Hematopoietic multipotent progenitor cell treated with erythropoietin and hydrocortisone succinate and interleukin-3 and kit ligand, for 15 days (in vitro differentiated cells): ENCODE measurements at places on chromosomes 7 and 10.

- DNase-seq, result no peak
Measured at GRCh38 chr10:70433581-70434280, 7.8 kb downstream of the NODAL start.

- DNase-seq, result no peak
Measured at GRCh38 chr7:111108000-111108399, 17.1 kb downstream of the LRRN3 start.

DNA sequence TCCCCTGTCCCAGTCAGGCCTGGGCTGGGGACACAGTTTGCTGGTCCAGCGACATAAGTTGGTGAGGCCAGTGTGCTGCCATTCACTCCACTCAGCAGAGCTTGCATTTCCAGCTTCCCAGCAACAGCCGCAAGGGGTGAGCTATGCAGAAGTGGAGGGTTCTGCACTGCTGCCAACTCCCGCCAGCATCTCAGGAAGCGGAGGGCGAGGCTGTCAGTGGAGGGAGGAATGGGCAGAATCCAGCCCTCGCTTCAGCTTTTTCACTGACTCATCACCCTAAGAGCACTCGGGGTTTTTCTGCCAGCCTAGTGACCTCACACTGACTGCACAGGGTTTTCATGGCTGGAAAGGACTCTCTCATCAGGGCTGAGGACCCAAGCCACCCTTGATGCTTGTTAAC is 625.1 kb upstream of the MKI67 start:
- DNase-seq, result no peak

DNA sequence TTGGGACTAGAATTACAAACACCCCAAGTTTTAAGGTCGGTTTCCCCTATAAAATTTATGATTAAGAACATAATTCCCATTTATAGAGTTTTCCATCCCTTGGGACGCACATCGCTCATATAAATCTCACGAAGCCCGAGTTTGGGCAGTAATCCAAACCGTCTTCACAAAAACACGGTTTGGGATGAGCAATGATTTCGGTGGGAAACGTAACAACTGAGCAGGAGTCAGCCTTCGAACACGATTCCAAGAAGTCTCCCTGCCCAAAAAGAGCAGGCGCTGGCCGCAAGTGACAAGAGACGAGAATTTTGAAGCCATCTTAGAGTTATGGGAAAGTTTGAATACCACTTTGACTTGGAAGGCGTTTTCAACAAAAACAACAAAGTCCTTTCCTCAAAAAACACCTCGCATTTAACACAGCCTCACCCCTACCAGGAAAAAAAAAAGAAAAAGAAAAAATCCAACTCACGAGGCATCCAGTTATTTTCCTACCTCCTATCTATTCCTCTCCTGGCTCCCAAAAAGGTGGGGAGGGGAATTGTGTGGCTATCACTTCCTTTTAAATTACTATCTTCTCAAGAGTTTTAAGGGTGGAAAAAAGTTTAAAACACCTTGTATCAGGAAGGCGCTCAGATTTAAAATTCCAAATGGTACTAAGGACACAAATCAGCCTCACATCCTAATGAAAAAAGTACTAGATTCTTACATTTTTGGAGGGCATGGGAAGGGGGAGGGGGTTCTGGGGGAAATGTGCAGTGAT is 1.6 kb downstream of the SEPHS1 start:
- no peak for DNase-seq

DNA sequence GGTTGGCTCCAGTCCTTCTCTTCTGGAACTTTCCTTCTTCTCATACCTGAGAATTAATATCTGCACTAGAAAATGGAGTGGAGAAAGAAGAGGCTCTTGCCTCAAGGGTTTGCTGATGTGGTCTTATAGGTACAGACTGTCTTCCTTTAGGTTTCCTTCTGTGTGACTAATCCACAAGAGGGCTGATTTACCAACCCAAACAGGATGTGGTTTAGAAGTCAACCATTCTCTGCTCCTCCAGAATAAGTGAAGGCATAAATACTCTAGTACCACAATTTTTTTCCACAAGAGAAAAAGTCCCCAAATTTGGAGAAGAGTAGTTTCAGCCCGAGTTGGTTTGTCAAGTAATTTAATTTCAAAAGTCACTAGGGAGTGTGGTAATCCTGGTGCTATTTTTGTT is 85.8 kb downstream of the NRP1 start:
- DNase-seq, result no peak

GRCh38 chr10:47187592-47187991 is 112.4 kb upstream of the GDF10 start:
- DNase-seq, result no peak

GRCh38 chr7:113414401-113415035 is 296.2 kb upstream of the SMIM30 start:
- no peak for DNase-seq

GRCh38 chr10:61169294-61169693 is 225.3 kb upstream of the RHOBTB1 start:
- no peak for DNase-seq

GRCh38 chr10:114376523-114376922 is 27.8 kb downstream of the AFAP1L2 start:
- no peak for DNase-seq

DNA sequence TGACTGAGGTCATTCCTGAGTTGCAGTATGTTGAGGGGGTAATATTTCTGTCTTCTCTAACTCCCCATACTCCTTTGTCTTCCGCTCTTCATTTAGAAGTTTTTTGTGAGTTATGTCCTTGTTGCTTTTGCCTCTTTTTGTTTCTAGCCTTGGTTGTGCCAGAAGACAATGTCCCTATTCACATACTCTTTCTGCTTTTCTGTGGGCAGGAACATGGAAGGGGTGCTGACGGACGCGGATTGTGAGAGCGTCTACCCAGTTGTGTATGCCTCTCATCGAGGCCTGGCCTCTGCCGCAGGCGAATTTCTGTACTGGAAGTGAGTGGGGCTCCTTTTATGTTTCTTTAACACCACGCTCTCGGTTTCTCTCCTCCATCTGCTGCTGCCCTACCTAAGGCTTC is 20.5 kb downstream of the STAG3 start:
- no peak for DNase-seq

DNA sequence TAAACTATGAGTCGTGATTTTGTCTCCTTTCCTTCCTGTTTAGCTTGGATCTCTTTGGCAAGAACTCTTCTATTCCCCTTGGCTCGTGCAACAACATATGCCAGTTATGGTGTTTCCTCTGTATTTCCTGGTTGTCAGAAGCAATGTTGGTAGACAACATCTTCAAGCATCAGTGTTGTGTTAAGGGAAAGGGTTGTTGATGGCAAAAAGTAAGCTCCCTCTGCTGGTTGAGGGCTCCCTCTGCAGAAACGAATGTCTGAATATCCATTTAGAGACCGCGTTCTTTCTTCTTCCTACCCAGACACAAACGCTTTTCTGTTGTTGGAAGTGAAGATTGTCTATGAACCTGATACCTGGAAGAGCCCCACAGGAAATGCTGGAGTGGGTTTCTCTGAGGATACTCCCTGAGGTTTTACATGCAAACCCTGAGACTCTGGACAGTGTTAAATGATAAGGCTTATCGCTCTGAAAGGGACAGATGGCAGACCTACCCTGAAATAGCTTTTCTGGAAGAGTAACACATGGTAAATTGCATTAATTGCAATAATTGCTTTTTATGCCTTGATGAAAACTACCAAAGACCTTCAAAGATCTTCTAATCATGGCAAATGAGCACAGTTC is 23.5 kb upstream of the C1QL3 start:
- peak; percentile 4 for DNase-seq

DNA sequence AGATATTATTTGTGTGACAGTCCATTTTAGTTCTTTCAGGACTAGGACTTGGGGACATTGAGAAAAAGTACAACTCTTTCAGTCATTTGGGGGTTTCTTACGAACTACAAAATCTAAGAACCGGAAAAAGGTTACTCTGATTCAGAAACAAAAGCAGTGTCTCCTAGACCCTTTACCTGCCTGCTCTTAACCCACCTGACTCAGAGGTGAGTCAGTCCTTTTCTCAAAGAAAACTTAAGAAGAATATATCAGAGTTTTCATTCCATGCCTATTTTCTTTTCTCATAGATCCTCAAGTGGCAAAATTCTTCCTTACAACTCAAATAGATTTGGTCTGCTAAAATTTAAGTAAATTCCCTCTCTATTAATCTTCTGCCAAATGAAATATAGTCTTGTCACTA is 114.9 kb upstream of the PTN start:
- DNase-seq, result no peak

DNA sequence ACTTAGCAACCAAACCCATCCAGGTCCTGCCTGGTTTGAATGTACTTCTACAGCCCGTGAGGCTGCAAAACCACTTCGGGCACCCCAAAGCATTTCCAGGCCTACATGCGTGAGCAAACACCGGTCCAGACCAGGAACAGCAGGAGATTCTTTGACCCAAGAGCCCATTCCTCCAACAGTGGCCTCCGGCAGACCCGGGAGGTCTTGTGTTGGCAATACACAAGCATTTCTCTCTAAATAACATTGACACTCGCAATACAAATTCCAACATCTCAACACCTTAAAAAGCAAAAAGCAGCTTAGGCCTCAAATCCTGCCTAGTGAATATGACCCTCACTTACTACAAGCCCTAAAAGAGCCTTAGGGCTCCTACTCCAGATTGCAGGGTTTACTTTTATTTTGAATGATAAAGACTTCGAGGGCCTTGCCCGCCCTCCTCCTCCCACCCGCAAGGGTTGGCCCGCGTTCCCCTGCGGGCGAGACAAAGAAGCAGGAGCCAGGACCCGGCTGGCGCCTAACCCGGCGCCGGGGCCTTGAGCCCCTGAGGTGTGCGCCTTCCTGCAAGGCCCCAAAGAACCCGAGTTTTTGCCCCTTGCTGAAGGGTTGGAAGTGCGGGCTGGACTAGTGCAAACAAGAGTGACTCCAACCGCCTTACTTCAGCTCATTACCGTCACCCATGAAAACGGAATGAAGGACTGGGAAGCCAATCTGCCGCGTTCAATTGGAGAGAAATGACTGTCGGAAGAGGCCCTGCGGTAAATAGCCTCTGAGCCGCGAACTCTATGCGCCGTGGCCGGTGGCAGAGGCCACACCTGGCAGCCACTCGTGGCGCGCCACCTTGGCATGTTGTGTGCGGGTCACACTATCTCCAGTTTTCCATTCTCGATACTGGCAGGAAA is 3.4 kb upstream of the DLX6 start:
- DNase-seq, result no peak

DNA sequence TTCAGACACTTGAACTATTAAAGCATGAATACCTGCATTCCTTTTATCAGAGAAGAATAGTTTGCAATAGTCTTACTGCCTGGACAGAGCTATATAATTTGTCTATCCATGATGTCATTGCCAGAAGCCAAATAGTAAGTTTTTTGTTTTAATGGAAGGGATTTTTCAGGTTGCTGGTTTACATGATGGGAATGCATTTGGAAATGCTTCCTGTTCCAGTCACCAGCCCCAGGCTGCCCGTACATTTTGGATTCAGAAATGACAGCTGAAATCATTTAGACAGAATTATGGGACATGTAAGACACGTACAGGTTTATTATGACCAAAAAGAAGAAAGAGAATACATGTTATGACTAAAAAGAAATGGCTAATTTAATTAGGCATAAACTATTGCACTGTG is 293.1 kb downstream of the CDK14 start:
- DNase-seq, result no peak

- DNase-seq, result no peak
Measured at GRCh38 chr10:129909531-129910256, 54.4 kb downstream of the EBF3 start.

GRCh38 chr10:124739119-124739921 is 4.9 kb downstream of the FAM53B start:
- DNase-seq, result peak; percentile 38

- no peak for DNase-seq
Measured at GRCh38 chr10:7832060-7832459, 13.8 kb downstream of the TAF3 start.

DNA sequence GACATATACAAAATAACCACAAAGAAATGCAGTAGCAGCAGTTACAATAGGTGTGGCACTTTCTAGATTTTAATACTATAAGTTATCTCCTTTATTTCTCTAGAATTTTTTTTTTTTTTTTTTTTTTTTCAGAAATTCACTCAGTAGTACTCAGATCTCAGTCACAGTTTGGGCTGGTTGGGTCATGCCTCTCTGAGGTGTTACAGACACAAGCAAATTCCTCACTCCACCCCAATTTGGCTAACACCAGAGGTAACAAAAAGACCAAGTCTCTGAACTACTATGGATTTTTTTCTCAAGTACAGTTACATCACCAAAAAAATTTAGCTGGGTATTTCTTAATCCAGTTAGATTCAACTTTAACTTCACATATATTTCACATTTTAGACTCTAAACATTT is 985.1 kb upstream of the LRRN3 start:
- DNase-seq, result no peak

- no peak for DNase-seq
Measured at GRCh38 chr10:50536617-50537240, 87.0 kb downstream of the SGMS1 start.

DNA sequence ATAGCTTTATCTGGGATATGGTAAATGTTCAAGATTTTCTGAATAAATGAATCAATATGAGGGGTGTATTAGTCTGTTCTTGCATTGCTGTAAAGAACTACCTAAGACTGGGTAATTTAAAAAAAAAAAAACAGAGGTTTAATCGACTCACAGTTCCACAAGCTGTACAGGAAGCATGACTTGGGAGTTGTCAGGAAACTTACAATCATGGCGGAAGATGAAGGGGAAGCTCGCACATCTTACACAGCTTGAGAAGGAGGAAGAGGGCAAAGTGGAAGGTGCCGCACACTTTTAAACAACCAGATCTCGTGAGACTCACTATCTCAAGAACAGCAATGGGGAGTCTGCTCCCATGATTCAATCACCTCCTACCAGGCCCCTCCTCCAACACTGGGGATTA is 32.5 kb upstream of the OTUD1 start:
- no peak for DNase-seq

DNA sequence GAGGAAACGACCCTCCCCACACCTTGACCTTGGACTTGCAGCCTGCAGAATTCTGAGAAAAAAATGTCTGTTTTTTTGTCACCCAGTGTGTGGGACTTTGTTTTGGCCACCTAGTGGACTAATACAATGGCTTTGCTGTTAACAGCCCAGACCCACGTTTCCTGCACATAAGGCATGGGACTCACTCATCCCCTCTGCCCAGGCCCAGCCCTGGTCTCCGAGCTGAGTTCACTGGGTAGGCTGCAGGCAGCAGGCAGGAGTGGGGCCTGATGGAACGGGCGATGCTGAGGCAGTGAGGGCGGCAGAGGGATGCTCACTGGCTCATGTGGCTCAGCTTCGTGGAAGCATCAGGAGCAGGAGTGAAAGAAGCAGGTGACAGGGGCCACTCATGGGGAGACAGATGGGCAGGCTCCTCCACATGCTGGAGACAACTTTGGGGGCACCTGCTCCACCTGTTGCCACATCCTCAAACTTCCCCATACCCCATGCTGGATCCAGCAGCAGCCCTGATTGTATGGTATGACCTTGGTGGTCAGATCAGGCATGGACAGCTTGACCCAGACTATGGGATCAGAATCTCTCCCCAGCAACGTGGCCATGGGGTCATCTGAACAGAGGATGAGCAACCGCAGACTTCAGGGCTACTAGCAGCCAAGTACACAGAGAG is 65.8 kb upstream of the ANTXRL start:
- DNase-seq, result no peak
